Body of pancreas (tissue), 4 donors: ENCODE measurements at places on chromosomes 13 and 19. TPM values are rescaled to one million over a fixed set of nuclear protein-coding genes. Genes with fewer than 3 reads are reported as not detected.

The FXYD7 gene
- 1.3 TPM for total RNA-seq

DNA sequence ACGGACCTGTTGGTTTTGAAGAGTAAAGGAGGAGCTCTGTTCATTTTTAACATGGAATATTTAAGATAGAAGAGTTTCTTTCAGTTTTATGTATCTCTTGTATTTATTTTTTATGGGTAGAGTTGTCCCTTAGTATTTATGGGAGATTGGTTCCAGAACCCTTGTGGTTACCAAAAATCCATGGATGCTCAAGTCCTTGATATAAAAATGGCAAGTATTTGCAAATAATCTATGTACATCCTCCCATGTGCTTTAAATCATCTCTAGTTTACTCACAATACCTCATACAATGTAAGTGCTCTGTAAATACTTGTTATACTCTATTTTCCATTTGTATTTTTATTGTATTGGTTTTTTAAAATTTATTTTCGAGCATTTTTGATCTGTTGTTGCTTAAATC lies 63.1 kb downstream of the TM9SF2 start:
- DNase-seq = no peak

DNA sequence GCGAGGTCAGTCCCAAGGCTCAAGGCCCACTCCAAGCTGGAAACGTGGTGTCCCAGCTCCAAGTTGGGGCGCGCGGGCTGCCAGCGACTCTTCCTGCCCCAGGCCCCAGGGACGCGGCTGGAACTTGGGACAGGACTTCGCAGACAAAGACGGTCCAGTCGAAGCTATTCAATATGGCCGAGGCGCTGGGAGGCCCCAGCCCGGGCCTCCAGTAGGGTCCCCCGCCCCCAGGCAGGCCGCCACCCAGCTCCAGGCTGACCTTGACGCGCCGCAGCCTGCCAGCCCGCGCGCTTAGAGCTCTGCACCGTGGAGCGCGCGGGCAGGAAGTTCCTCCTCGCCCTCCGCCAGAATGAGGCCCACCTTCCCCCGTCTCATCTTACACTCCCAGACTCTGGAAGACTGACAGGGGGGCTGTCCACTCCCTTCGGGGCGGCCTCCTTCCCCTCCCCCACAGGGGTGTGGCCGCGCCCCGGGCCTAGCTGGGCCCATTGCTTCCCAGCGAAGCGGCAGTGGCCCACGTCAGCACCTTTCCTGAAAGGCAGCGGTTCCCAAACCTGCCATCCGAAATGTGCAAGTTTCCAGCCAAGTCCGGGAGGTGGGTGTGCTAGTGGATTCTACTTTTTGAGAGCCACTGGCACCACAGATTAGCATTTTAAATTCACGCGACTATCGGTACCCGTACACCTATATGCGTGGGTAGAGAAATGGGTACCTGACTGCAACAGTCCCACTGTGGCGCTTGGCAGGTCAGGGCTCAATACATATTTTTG lies at the start of gene CCDC8:
CCDC8 (minus strand) TSS at position 303 of the 770 bp plus-strand sequence. CDS start 754 bp downstream, outside the sequence.
- peak; percentile 96 for DNase-seq

DNA sequence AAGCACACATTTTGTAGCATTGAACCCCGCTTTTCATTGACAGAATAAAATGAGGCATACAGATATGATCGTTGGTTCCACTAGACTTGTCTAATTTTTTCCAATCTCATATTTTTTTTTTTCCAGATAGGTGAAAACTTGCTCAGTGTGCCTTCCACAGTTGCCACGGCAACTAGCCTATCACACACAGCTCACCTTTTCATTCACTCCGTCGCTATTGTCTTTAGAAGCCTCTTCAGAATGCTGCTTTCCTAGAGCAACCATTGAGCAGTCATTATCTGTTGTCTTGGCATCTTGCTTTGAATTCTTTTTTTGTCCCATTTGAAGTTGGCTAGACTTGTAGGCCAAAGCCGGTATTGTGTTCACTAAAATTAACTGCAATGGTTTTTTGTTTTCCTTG lies 37.7 kb upstream of the ESD start:
- DNase-seq = no peak

The PRMT1 gene
- 71.2 TPM for total RNA-seq
